Occipital lobe (tissue), 3 donors: ENCODE measurements at places on chromosomes 7 and 10.

DNA sequence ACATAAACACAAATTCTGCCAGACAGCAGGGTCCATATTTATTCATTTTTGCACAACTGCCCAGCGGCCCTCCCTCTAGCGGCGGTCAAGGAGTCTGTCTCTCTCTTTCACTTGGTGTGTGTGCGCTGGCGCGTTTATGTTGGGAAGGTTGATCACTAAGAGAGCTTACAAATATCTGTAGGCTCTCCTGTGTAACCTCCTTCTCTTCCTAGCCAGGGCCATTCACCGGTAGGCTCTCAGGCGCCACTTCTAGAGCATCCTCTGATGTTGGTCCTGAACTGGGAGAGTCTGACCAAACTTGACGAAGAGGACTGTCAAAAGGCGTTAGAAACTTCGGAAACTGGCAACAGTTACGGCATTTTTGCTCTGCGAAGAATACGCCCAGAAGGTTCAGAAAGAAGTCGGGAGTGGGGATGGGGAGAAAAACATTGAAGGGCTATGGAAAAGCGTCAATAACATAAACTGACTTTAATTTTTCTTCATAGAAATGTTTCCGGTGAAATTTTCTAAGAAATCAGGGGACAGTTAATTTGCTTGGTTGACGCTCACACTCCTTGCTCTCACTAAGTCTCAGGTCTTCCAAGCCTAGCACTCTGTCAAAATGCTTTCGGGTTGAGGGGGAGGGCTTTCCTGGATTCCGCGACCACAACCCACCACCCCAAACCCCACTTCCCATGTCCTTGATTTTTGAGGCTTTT lies 731.1 kb downstream of the ZWINT start:
- DNase-seq = no peak

- no peak for DNase-seq
Measured at GRCh38 chr7:55265836-55266642, 99.1 kb upstream of the LANCL2 start.

GRCh38 chr10:131668903-131669302 lies 231.9 kb upstream of the PPP2R2D start:
- DNase-seq = no peak

DNA sequence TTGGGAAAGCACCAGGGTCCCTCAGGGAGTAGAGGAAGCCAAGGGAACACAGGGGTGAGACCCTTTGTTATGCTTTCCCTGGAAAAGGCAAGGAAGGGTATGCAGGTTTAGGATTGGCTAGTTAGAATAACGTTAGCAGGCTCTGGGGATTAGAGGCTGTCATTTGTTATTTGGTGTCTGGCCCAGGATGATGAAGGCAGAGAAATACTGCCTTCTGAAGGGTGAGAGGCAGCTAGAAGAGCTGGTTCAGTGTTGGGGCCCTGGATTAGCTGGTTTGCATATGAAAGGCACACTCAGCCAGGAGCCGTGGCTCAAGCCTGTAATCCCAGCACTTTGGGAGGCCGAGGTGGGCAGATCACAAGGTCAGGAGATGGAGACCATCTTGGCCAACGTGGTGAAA lies 3.0 kb upstream of the PILRA start:
- no peak for DNase-seq

GRCh38 chr10:95214369-95214768 lies 20.3 kb downstream of the ACSM6 start:
- no peak for DNase-seq

- no peak for DNase-seq
Measured at GRCh38 chr10:130045091-130045652, 65.5 kb downstream of the C10orf143 start.

DNA sequence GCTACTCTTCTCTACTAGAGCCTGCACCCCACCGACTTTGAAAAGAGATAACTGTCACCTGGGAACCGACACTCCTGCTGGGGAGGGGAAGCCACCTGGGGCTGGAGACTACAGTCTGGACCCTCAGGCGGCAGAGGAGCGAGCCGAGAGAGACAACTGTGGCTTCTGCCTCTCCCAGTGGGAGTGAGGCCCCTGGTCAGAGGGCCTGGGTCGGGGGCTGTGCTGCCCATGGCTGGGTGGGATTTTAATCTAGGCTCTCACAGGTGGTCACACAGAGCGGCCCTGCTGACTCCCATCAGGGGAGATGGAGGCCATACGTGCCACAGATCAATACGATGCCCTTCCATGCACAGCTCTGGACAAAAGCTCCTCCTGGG lies 372.1 kb downstream of the DNAJB6 start:
- DNase-seq = no peak

- DNase-seq = peak; percentile 29
Measured at GRCh38 chr10:78960316-78960800, 108.4 kb upstream of the ZMIZ1 start.

DNA sequence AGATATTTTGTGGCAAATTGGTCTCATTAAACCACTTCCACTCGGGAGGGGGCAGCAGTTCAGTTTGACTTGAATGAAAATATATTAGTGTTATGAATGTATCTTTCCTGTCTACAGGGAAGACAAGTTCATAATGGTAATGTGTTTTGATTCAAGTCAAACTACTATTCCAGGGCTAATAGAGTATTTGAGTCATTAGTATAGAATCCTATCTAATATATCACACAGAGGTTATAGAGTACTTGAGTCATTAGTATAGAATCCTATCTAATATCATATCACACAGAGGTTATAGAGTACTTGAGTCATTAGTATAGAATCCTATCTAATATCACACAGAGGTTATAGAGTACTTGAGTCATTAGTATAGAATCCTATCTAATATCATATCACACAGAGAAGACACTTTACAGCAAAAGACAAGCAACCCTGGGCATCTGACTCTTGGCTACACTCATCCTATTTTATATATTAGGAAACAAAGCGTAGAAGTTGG lies 199.7 kb upstream of the MAGI2 start:
- DNase-seq = no peak

- DNase-seq = no peak
Measured at GRCh38 chr7:80883154-80884025, 35.5 kb downstream of the SEMA3C start.

- no peak for DNase-seq
Measured at GRCh38 chr10:132199854-132200311, 13.1 kb downstream of the DPYSL4 start.

DNA sequence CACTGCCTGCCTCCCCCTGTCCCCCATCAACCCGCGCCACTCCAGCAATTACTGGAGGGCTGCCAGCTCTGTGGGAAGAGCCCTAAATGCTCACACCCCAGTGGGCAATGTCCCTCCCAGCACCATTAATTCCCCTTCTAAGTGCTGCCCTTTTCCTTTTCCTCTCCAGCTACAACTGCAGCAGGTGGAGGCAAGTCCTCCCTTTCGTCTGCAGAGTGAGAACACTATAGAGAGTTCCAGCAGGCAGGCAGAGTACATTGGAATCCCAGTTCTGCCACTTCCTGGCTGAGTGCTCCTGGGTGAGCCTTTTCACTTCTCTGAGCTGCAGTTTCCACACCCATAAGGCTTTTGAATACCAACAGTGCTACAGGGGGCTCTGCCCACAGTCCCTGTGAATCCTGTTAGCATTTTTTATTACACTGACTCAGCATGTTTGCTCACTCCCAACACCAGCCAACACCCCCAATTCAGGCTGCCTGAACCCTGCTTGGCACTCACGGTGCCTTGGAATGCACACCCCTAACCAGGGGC lies 447.0 kb downstream of the GRID1 start:
- DNase-seq = no peak

GRCh38 chr7:15489383-15489782 lies 72.4 kb downstream of the AGMO start:
- no peak for DNase-seq

DNA sequence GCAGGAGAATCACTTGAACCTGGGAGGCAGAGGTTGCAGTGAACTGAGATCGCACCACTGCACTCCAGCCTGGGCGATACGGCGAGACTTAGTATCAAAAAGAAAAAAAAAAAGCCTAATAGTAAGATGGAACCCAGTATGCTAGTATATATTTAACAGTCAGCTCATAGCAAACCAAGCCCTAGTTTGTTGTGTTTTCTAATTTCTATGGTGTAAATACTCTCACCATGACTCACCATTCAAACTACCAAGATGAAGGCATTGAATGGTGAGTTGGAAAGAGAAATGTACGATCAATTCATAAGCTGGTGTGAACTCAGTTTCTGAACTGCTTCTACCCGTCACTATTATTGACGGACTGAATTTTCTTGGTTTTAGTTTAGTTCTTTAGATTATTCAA lies 173.7 kb upstream of the KAT6B start:
- no peak for DNase-seq

DNA sequence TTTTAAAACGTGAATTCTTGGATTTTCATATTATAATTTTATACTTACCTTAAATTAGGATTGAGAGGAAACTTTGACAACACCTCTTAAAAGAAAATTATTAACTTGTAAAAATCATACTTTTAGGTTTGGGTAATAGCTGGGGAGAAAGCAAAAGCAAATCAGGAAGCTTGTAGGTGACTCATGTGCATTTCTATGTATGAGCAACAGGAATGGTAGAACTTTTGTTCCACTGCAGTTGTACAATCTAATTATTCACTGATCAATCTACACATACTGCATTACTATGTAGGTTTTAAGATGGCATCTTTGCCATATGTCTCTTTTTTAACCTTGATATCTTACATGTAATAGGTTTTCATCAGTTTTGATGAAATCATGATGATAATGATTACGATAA lies 223.2 kb downstream of the PRKG1 start:
- DNase-seq = no peak
